ENCODE measurements at places on chromosomes 1 and 21.

DNA sequence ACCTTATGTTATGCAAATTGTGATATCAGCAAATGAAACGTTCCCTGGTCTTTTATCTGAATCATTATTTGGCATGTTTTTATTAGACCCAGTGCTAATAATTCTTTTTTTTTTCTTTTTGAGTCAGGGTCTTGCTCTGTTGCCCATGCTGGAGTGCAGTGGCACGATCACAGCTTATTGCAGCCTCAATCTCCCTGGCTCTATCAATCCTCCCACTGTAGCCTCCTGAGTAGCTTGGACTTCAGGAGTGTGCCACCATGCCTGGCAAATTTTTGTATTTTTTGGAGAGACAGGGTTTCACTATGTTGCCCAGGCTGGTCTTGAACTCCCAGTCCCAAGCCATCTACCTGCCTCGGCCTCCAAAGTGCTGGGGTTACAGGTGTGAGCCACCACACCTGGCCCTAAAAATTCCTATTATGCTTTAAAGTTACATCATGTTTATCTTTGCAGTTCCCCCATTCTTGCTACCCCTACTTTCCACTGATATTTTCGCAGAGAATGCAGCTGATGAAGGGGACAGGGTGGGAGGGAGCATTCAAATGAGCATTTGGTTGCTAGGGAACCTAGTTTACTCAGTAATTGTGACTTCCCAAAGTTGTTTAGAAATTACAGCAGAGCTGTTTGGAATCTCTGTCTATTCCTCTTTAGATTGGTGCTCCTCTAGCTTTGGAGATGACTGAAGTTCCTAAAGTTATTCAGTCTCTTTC is 18.4 kb downstream of the C1orf21 start:
- no peak for ATAC-seq

DNA sequence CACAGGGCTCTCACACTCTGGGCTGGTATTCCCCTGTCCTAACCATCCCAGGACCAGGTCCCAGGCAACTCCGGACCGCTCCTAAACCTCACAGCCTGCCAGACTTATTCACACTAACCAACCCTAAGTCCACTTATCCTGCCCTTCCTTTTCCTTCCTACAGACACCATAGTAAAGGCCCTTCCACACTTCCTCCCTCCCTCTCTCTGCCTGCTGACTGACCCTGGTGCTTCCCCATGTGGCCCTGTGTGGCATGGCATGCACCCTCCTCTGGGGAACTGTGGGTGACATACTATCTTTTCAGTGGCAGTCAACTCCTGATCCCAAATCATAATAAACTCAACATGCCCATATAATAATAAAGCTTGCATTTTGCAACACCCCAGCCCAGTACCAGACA is 155.1 kb upstream of the DNAH14 start:
- no peak for ATAC-seq

GRCh38 chr1:212488436-212489283 is 55.9 kb downstream of the NENF start:
- ATAC-seq = peak; percentile 88

- ATAC-seq = no peak
Measured at GRCh38 chr1:88060112-88060673, 623.9 kb upstream of the PKN2 start.

DNA sequence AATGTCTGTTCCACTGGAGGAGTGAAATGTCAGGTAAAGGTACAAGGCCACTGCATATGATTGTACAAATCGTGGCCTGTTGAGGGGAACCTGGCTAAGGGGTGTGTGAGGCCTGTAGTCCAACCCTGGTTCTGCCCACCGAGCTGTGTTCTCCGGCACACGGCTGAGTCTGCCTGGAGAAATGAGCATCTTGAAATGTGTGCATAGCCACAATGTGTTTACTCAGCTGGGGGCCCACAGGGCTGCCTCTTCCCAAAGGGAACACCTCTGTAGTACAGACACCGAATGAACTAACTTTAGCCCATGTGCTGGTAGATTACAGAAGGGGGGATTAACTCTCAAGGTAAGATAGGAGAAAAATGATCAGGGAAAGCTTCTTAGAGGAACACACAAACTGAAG is 30.2 kb downstream of the AK4 start:
- no peak for ATAC-seq

DNA sequence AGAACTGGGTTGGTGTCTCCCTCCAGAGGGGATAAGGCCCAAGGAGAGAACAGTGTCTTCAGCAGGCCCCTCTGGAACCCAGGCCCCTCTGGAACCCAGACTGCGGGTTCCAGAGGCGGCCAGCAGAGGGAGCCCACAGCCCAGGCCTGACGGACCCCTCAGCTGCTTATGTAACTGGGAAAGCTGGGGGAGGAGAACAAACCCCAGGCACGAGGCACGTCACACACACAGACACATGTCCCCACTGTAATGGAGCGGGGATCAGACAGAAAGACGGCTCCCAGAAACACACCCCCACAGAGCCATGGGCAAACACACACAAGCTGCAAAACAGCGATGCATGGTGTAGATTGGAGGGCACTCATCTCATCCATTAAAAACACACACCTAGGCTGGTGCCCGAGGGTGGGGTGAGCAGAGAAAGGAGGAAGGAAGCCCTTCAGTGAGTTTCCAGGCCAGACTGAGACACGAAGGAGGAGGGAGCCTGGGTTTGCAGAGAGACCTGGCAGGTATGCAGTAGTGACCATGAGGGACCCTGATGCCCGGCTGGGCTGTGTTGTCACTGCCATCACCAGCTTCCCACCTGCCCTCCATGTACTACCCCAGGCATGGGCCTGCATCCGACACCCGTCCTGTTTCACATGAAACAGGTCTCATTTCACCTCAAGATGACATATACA is 2.8 kb upstream of the IGSF8 start:
- peak; percentile 42 for ATAC-seq

GRCh38 chr1:41144285-41144684 is 97.8 kb downstream of the SCMH1 start:
- ATAC-seq = no peak

DNA sequence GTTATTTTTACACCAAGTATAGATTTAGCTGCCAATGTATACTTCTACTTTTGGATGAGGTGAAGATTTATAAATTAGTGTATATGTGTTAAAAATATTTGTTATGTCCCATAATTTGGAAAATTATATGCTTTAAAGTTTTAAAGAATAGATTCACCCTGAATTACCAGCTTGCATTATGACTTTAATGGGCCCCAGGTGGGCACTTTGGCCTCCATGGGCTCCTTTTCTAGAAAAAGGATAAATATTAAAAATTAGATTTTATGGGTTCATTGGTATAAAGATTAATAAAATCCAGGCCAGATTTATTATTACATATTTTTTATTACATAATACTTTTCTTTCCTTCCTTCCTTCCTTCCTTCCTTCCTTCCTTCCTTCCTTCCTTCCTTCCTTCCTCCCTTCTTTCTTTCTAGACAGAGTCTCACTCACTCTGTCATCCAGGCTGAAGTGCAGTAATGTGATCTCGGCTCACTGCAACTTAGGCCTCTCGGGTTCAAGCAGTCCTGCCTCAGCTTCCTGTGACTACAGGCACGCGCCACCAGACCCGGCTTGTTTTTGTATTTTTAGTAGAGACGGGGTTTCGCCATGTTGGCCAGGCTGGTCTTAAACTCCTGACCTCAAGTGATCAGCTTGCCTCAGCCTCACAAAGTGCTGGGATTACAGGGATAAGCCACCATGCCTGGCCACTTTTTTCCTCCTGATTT is 21.9 kb downstream of the KMO start:
- no peak for ATAC-seq

- ATAC-seq = peak; percentile 75
Measured at GRCh38 chr1:40143891-40144575, 17.2 kb upstream of the RLF start.

DNA sequence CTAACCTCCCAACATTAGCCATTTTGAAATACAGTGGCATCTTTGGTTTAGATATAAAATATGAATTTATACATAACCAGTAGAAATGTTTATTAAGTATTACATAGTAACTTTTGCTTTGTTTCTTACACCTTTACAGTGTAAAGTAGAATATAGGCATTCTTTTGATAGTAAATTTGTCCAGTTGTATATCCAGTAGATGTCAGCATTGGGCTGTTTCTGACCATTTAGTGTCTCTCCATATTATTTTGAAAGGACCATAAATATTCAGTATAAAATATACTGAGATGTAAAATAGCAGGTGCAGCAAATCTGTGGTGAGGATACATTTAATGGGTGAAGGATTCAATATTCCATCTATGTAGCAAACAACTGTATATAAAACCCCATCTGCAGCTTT is 115.8 kb upstream of the ZRANB2 start:
- ATAC-seq = no peak

DNA sequence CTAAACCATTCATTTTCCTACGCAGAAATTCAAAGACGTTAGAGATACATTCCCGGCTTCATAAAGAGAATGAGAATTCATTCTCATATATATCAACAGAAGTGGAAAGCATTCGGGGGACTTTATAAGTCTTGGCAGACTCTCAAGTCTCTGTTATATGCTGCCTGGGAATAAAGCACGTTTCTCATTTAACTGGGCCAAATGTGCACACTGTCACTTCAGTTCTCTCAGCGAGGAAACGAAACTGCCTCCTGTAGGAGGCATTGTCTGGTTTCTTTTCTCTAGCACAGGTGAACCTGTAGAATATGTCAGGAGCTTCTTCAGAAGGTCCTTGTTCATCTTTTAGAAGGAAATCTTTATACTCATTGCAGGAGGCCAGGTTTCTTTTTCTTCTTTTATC is 367.6 kb downstream of the PTBP2 start:
- no peak for ATAC-seq

Data from gastroesophageal sphincter (tissue), 4 donors.